IMR-90 (cell line): ENCODE measurements at places on chromosomes 16 and 17. TPM values are rescaled to one million over a fixed set of nuclear protein-coding genes. Genes with fewer than 3 reads are reported as not detected.

The FBXL16 gene
- total RNA-seq: 0.18 and 0.56 TPM in 2 replicates

GRCh38 chr17:44307387-44308186 is 814 bp upstream of the RUNDC3A start:
- no peak for DNase-seq

- peak; percentile 32 for DNase-seq
These were observed 11.4 kb downstream of the DYNC1LI2 start for GRCh38 chr16:66740010-66740409.

DNA sequence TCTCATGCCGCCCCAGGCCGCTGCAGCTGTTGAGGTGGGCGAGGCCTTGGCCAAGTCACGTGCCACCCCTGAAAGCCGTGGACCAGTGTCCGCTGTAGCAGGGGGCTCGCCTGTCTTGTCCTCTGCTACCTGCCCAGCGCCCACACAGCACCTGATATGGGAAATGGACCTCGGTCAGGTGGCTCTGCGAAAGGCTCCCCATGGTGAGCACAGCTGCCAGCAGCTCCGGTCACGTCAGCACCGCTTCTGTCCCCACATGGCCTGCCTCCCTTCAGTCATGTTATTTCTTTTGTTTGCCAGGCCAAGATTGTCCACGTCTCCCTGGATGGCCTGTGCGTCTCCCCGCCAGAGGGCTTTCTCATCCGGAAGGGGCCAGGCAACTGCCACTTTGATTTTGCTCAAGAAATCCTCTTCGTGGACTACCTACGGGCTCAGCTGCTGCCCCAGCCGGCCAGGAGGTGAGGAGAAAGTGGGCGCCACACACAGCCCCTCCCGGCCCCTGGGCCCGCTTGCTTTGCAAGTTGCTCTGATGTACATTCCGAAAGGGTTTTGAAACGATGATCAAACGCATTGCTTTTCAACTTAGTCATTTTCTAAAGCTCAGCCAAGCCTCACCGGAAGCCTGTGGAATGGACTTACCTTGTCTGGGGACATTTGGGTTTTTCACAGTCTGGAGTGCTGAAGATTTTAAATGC is 219.8 kb downstream of the KATNIP start:
- peak; percentile 51 for DNase-seq

The OTOP2 gene
- not detected in 2 replicates for total RNA-seq

GRCh38 chr16:22016927-22017326 is 9.0 kb downstream of the MOSMO start:
- DNase-seq: no peak

DNA sequence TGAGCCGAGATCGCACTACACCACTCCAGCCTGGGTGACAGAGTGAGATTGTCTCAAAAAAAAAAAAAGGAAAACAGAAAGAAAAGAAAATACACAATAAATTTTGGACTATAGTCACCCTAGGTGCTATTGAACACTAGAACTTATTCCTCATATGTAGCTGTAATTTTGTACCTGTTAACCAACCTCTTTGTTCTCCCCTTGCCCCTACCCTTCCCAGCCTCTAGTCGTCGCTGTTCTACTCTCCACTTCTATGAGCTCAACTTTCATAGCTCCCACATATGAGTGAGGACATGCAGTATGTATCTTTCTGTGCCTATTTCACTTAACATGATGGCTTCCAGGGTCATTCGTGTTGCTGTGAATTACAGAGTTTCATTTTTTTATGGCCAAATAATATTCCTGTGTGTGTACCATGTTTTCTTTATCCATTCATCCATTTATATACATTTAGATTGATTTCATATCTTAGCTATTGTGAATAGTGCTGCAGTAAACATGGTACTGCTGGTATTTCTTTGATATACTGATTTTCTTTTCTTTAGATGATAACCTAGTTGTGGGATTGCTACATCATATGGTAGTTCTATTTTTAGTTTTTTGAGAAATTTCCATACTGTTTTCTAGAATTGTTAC is 28.3 kb downstream of the VPS35L start:
- peak; percentile 55 for DNase-seq

DNA sequence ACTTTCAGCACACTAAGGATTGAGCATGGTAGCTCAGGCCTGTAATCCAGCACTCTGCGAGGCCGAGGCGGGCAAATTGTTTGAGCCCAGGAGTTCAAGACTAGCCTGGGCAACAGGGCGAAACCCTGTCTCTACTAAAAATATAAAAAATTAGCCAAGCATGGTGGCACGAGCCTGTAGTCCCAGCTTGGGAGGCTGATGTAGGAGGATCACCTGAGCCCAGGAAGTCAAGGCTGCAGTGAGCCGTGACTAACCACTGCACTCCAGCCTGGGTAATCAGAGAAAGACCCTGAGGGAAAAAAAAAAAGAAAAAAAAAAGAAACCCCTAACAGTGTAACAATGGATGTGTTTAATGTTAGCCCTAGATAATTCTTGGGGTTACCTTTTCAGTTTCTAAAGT is 24.0 kb downstream of the PARN start:
- no peak for DNase-seq

DNA sequence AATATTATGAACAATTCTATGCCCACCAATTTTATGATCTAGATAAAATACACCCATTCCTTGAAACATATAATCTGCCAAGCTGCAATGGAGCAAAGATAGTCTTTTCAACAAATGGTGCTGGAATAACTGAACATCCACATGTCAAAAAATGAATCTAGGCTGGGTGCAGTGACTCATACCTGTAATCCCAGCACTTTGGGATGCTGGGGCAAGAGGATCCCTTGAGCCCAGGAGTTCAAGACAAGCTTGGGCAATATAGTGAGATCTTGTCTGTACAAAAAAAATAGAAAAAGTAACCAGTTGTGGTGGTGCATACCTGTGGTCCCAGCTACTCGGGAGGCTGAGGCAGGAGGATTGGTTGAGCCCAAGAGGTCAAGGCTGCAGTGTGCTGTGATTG is 92.5 kb downstream of the N4BP1 start:
- DNase-seq: no peak

GRCh38 chr17:57636985-57637665 is 108.0 kb downstream of the CCDC182 start:
- DNase-seq: peak; percentile 70
